ENCODE measurements at places on chromosomes 5 and 9.

GRCh38 chr9:109843641-109844040 lies 63.6 kb downstream of the PALM2AKAP2 start:
- DNase-seq, result no peak

DNA sequence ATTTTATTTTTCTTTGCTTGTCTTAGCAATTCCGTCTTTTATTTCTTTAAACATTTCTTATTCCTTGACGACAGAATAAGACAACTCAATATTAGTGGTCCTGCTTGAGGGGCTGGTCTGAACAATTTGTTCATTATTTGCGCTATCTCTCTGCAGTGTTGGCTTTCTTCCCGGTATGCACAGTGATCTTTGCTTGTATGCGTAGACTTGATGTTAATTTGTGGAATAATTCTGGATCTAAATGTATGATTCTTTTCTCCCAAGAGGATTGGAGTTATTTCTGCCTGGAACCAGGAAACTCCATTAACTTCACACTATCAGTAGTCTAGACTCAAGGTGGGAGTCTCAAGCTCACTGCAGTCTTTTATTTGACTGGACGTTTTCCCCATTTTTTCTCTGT lies 80.4 kb downstream of the KDM4C start:
- no peak for DNase-seq

DNA sequence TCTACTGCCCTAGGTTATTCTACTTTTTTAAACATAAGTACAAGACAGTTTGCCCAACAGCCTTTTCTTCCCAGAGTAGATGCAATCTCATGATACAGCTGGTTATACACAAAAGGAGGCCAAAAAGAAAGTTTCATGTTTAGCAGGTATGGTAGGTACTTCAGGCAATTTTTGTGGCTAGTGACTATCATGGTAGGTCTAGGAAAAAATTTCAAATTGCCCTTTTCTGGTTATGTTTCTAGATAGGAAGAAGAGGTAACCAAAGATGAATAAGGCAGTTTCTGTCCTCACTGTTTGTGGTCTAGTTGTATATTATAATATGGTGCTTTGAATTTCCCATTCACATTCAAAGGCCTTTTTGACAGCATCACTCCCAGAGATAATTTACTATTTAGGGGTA lies 19.7 kb downstream of the MEGF9 start:
- DNase-seq, result no peak

DNA sequence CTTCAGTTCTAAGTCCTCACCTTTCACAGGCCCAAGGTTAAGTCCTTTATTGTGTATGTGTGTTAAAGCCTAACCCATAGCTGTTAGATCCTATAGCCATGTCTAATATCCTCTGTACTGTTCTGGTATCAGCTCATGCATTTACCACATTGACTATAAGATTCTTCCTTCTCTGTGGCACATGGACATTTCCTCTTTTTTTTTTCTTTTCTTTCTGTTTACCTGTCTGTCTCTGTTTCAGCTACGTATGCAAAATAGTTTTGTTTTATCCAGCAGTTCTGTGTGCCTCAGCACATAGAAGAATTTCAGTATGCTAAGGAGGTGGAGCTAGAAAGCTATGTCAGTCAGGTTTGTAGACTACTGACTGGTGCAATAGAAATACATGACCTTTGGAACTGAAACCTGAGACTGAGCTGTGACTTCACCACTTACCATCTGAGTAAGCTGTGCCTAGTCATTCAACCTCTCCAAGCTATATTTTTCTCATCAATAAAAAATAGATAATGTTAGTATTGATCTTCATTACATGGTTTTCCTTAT lies 155.6 kb upstream of the VLDLR start:
- no peak for DNase-seq

DNA sequence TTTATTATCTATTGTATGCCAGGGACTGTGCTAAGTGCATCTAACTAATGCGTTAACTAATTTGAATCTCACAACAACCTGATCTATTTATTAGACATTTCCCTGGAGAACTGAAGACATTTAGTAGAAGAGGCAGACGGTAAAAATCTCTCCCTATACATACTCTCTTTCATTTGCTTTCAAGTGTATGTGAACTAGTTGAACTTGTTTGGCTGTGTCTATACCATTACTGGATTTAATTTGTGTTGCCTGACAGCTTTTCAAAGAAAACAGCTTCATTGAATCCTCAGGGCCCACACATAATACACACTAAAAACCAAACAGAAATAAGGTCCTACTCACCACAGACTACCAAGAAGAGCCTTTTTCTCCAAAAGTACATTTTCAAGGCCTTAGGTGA lies 133.6 kb upstream of the NR3C1 start:
- DNase-seq, result no peak

GRCh38 chr5:103109277-103109676 lies 10.7 kb downstream of the GIN1 start:
- DNase-seq, result no peak

DNA sequence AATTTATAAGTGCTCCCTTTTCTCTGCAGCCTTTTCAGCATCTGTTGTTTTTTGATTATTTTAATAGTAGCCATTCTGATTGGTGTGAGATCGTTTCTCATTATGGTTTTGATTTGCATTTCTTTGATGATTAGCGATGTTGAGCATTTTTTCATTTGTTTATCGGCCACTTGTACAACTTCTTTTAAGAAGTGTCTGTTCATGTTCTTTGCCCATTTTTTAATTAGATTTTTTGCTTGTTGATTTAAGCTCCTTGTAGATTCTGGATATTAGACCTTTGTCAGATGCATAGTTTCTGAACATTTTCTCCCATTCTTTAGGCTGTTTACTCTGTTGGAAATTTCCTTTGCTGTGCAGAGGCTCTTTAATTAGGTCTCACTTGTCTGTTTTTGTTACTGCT lies 46.3 kb downstream of the FYB1 start:
- DNase-seq, result no peak

DNA sequence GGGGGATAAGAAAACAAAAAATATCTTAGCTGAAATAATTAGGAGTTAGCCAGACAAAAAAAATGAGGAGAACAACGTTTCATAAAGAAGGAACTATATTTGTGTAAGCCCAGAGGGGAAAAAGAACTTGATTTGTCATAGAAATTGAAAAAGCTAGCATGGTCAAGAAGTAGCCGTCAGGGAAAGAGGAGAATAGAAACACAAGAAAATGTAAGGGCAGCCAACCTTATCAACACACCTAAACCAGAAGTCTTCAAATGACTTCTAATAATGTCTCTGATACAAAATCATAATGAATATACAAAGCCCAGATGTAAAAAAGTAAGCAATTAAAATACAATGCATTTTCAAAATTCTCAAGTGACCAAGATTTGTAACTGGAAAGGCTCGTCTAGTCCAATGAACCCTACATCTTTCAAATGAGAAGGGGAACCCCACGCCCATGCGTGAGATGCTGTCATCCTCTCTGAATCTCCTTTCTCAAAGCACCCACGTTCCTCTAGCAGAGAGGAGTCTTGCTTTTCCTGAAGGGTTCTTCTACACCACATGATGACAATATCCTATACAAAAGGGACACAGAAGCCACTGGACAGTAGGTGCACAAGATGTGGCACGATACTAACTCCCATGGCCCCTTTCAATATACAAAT lies 103.7 kb downstream of the ARL15 start:
- no peak for DNase-seq

- DNase-seq, result no peak
These were observed 393.3 kb downstream of the PLK2 start for GRCh38 chr5:58066557-58066956.

GRCh38 chr9:83024506-83025125 lies 38.3 kb downstream of the RASEF start:
- DNase-seq, result no peak

DNA sequence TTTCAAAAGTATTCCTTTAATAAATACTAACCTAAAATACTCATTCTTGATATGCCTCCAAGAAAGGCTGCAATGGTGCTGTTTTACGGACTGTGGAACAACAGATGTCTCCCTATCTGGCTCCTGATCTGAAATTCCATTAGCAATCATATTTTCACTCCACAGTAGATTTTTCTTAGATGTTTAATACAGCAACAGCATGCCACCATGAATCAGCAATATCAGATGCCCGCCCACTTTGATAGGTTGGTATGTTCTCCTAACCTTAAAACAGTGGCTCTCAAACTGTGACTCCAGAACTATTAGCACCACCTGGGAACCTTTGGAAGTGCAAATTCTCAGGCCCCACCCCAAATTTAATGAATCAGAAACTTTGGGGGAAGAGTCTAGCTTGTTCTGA lies 110.2 kb downstream of the MLLT3 start:
- no peak for DNase-seq

DNA sequence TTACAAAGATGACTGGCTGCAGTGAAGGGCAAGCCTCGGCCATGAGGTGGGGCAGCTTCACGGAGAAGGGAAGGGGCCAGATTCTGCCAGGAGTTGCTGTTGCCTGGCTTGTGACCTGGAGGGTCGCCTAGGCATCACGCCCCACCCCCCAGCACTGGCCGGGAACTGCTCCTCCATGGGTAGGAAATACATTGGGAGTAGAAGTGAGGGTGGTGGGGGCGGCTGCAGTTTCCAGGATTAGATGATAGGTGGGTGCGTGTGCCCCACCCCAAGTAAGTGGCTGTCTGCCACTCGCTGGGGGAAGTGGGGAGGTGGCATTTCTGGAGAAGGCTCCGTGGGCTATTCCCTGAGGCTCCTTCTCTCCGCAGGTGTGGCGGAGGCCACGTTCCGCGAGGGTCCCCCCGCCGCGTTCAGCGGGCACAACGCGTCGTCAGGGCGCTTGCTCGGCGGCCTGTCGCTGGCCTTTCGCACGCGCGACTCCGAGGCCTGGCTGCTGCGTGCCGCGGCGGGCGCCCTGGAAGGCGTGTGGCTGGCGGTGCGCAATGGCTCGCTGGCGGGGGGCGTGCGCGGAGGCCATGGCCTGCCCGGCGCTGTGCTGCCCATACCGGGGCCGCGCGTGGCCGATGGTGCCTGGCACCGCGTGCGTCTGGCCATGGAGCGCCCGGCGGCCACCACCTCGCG lies 16.9 kb downstream of the CRB2 start:
- no peak for DNase-seq

- no peak for DNase-seq
These were observed 148.1 kb downstream of the ACTBL2 start for GRCh38 chr5:57334475-57334874.

DNA sequence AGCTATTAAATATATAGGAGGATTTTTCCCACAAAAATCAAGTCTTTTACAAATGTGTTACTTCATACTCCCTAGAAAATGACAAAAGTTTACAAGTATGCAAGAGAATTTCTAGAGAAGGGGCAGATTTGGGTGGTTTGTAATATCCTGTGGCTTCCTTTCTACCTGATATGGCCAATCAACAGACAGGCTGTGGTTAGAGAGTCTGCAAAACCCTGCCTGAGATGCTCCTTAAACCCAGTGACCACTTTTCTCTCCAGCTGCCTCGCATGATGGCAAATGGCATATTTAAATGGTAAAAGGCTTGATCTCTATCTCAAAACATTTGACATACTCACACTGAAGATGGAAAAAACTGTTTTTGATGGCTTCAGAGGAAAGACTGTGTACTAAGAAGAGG lies 550.1 kb upstream of the ZNF462 start:
- DNase-seq, result no peak

GRCh38 chr9:120109242-120109641 lies 470.7 kb downstream of the CDK5RAP2 start:
- no peak for DNase-seq

- no peak for DNase-seq
These were observed 161.5 kb downstream of the GABRB2 start for GRCh38 chr5:161385027-161385426.

GRCh38 chr9:26033336-26033735 lies 355.1 kb upstream of the TUSC1 start:
- DNase-seq, result no peak

DNA sequence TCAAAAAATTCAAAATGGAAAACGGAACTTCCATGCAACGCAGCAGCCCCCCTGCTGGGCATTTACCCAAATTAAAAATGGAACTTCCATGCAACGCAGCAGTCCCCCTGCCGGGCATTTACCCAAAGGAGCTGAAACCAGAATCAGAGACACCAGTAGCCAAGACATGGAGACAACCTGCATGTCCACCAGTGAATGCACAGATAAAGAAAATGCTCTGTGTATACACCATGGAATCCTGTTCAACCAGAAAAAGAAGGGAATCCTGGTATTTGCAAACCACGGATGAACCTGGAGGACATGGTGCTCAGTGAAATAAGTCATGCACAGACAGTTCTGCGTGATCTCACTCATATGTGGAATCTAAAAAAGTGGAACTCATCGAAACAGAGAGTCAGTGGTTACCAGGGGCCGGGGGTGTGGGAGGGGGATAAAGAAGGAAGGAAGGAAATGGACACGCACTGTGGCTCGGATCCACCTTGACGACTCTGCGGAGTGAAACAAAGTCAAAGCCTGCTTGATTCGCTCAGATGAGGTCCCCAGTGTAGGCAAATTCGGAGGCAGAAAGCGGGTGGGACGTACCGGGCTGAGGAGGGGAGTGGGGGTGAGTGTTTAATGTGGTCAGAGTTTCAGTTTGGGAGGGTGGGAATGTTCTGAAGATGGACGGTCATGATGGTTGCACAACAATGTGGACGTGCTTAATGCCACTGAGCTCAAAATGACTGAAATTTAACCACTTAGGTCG lies 40.2 kb upstream of the EXOC3 start:
- no peak for DNase-seq

DNA sequence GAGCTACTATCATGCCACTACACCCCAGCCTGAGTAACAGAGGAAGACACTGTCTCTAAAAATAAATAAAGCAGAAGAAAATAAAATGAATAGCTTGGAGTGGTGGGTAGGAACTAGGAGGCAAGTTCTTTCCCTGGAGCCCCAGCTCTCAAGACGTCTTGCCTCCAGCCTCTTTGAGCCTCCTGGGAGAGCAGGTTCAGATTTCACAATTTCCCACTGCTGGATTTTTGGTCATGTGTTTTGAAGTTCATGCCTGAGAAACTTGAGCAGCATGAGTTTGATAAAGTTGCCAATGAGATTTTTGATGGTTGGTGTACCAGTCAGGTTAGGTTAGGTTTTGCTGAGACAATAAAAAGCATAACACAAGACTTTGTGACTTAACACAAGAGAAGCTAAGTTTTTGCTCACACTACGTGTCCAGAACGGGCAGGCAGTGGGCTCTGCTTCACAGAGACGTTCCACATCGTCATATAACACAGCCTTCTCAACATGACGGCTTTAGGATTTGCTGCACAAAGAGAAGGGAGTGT lies 4.1 kb upstream of the CCDC69 start:
- DNase-seq, result no peak

DNA sequence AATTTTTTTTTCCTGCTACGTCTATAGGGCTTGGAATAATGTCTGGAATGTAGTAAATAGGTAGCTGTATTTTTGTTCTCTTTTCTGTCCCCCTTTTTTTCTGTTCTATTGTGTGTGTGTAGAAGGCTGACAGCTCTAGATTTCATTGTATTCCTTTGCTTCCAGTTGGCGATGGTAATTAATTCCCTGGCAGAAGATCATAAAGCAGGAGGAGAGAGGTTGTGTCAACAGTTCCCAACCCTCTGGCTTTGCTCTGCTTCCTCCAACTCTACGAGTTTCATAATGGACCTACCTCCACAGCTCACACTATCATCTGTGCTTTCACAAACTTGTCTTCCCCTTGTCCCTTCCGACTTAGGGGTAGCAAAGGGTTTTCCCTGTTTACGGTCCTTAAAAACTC lies 117.9 kb upstream of the CDH18 start:
- DNase-seq, result no peak
